ENCODE measurements at places on chromosomes 2 and 18.

- DNase-seq, result no peak
Measured at GRCh38 chr2:188976545-188977268, 2.5 kb downstream of the COL3A1 start.

DNA sequence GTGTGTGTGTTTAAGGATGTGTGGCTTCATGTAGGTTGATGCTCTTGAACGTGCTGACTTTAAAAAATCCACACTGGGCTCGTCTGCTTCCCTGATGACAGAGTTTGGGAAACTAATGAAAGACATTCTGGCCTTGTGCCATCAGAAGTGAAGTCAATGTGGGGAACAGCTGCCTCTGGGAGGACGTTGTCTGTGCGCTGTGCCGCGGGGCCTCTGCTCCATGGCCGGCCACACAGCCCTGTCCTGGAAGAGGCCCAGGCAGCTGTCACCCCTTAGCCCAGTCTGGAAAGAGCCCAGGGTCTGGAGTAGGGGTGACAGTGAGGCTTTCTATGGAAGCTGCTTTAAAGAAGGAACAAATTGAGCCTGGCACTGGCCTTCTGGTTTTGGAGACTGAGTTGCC lies 155.8 kb downstream of the SH3RF3 start:
- no peak for DNase-seq

DNA sequence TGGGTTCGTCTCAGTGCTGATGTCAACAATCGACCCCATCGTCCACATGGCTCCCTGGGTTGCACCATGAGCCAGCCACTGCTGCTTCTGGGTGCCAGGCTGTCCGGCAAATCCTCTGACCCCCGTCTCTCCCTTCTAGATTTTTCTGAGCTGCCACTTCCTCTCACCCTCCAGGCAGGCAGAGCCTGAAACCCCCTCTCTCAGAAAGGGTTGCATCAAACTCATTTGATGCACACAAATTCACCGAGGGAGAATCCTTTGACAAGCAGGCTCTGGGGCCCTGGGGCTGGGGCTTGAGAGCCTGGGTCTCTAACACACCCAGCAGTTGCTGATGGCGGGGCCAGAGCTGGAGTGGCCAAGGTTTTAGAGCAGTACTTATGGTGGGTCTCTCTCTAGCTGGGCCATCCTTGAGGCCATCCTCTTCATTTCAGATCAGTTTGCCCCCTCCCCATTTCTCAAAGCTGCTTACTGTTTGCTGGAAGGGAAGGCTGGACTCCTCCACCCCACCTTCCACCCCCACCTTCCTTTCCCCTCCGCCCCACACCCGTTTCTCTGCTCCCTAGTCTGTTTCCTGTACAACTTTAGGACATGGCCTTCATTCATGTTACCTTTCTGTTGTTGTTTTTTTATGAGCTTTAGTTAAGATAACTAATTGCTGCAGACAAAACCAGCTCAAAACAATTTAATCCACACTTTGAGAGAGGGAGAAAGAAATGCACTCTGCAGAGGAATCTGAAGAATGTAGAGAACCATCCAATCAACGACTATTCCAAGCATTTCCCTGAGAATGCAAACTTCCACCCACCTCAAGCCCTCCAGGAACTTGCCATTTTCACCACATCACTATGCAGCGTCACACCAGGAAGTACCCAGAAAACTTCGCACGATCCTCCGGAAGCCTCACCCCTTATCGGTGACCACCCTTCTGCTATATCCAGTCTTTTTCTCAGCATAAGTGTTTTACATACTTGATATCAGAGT lies 69.5 kb downstream of the ARL4C start:
- no peak for DNase-seq

GRCh38 chr2:2328848-2329247 lies 2.2 kb downstream of the MYT1L start:
- peak; percentile 32 for DNase-seq

GRCh38 chr18:63472380-63472779 lies 4.4 kb upstream of the SERPINB5 start:
- no peak for DNase-seq

GRCh38 chr18:66533693-66534092 lies 70.2 kb downstream of the CDH19 start:
- DNase-seq, result no peak

- DNase-seq, result no peak
Measured at GRCh38 chr18:57811477-57812125, 8.5 kb upstream of the ATP8B1 start.

DNA sequence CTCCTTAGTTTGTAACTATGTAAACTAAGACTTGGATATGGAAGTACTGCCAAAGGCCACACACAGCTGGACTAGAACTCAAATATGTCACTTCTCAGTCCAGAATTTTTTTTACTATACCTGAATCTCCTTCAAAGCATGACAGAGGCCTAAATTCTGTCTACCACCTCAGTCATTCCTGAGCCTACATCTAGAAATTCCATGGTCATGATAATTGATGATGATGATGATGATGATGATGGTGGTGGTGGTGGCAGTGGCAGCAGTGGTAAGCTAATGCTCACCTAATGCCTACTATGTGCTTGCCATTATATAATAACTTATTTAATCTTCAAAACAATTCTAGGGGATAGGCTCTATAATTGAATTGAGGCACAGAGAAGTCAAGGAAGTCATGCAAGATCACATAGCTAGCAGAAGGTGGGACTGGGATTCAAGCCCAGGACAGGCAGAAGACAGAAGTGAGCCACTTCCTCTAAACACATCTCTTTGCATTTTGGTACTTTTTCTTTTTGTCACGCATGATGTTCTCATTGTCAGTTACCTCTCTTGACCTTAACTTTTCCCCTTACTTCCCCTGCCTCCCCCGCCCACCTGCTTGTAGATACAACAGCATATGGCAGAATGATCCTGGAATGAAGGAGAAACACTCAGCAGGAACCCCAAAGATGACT lies 539.3 kb downstream of the TNS1 start:
- DNase-seq, result no peak

DNA sequence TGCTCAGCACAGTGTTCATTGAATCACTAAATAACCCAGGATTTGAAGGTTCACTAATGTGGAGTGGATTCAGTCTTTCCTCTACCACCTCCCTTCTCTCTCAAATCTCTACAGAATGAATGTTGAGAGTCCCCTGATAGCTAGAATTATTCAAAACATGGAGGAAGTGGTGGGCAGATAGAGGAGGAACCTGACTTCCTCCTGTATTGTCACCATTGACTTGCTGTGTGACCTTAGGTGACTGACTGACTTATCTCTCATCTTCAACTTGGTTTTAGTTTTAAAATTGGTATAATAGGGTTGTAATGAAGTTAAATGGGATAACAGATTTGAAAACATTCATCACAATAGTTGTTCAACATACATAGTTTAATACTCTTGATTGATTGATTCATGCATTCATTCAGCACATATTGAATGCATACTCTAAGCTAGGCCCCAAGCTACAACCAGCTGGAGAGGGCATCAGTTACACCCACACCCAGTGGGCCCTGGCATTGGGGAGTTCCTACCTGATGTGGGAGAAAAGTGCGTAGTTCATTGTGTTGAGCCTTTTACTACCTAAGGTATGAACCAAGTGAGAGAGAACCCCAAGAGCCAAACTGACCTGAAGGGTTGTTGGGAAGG lies 96.0 kb downstream of the WDR7 start:
- DNase-seq, result no peak

DNA sequence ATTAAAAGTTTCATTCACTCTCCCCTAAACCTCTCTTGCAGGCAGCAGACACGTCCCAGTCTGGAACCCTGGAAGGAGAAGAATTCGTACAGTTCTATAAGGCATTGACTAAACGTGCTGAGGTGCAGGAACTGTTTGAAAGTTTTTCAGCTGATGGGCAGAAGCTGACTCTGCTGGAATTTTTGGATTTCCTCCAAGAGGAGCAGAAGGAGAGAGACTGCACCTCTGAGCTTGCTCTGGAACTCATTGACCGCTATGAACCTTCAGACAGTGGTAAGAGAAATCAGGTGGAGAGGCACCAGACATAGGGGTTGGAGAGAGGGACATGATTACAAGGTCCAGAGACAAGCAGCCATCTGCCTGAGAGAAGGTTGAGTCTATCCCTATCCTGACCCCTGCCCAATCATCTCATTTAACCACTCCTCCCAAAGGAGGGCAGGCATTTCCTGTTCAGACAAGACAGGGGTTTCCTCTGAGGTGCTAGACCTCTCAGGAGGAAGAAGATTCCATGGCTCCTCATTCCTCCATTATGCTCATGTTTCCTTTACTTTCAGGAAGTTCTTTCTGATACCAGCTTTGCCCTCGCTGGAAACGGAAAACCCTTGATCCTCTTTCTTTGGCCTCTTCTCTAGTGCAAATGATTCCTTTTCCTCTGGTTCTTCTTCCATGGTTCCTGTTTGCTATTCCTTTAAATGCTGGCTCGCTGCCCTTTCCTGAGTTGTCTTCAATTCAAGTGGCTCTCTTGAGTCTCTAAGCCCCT lies 15.1 kb downstream of the PLCD4 start:
- DNase-seq, result peak; percentile 49

- no peak for DNase-seq
Measured at GRCh38 chr2:144078106-144078505, 441.8 kb downstream of the ZEB2 start.

Measured in thyroid gland (tissue), 4 donors.